ENCODE measurements at places on chromosomes 13 and 19.

GRCh38 chr13:33636955-33637670 lies 180.8 kb upstream of the RFC3 start:
- no peak for DNase-seq

- DNase-seq: no peak
Measured at GRCh38 chr13:75023609-75024008, 458.4 kb downstream of the TBC1D4 start.

- no peak for DNase-seq
Measured at GRCh38 chr19:35882114-35882832, 13.9 kb downstream of the APLP1 start.

DNA sequence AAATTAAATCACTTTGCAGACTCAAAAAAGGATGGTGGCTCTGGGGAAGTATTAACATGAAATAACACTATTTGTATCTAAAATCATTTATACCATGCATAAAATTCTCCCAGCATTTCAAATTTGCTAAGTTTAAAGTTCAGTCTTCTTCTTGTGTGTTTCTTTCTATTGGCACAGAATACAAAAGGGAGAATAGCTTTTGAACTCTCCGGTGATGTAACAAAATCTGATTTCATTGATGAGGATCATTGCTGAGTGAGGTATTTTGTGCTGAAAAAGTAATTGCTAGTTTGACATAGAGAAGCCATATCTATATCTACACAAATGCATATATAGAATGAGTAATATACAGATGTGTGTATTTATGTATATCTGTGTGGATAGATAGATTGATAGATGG lies 174.8 kb downstream of the LACC1 start:
- DNase-seq: no peak

DNA sequence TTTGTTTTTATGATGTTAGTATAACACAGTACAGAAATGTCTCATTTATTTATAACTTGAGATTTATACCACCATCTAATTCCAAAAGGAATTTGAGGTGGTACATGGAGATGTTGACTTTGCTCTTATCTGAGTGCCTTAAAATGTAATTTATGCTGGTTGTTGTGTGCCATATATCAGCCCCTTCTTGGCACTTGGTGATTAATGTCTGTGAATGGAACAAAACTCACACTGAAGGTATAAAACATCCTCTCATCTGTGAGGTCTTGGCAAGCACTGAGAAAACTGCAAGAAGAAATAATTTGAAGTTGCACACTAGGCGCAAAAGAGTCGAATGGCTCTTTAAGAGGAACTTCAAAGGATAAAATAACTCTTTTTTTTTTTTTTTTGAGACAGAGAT lies 240.4 kb downstream of the B3GLCT start:
- DNase-seq: no peak

- DNase-seq: no peak
Measured at GRCh38 chr19:33702606-33703437, 81.1 kb downstream of the CHST8 start.

- DNase-seq: no peak
Measured at GRCh38 chr13:68927387-68928026, 1180.1 kb upstream of the ATXN8OS start.

- DNase-seq: no peak
Measured at GRCh38 chr13:108919036-108919907, 289.9 kb downstream of the MYO16 start.

GRCh38 chr13:51269039-51269438 lies 46.8 kb downstream of the FAM124A start:
- no peak for DNase-seq

DNA sequence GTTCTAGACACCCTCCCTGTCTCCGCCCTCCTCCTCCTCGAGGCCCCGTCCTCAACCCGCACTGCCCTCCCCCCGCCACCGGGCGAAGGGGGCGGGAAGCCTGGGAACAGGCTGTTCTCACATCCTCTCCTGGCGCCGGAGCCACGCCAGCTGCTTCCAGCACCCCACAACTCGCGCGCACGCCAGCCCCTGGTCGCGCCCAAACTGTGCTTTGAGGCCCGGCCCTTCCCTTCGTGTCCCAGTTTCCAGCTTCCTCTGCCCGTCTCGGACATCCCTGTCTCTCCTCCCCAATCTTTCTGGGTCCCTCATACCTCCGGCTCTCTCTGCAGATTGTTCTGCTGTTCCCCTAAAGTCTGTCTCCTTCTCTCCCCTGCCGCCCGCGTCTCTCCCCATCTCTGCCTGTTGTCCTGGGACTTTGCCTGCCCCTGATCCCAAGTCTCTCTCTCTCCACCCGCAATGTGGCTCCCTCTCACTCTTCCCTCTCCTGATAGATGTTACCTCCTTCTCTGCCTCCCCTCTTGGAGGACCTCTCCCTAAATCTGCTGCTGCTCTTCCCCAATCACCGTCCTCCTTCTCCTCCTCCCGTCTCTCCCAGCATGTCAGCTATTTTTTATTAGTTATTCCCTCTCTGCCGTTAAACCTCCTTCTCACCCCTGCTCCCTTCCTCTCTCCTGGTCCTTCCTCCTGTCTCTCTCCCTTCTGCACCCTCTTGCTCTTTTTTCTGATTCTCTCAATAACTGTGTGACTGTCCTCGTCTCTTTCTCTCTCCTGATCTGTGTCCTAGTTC lies 14.2 kb downstream of the DPF1 start:
- DNase-seq: no peak

GRCh38 chr13:92044351-92044750 lies 645.9 kb downstream of the GPC5 start:
- DNase-seq: no peak

DNA sequence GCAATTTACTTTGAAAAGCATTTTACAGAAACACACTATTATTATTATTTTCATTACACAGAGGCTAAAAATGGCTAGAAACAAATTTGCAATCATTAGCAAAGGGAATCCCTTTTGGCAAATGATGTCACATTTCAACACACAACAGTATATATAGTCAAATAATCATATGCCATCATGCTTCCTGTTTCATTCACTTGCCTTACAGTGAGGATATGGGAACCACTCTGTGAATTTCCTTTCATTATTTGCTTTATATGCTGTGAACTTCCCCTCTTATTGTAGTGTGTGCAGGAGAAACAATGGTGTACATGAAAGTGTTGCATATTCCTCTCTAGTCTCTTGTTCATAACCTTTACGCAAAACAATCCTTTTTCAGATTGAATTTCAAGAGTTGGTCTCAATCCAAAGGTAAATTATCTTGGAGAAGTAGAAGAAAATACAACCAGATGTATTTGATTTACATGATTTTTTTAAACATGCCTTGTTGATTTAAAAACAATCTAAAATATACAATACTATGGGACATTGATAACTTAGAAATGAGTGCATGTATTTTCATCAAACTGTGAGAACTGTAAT lies 657.3 kb downstream of the EFNB2 start:
- no peak for DNase-seq

DNA sequence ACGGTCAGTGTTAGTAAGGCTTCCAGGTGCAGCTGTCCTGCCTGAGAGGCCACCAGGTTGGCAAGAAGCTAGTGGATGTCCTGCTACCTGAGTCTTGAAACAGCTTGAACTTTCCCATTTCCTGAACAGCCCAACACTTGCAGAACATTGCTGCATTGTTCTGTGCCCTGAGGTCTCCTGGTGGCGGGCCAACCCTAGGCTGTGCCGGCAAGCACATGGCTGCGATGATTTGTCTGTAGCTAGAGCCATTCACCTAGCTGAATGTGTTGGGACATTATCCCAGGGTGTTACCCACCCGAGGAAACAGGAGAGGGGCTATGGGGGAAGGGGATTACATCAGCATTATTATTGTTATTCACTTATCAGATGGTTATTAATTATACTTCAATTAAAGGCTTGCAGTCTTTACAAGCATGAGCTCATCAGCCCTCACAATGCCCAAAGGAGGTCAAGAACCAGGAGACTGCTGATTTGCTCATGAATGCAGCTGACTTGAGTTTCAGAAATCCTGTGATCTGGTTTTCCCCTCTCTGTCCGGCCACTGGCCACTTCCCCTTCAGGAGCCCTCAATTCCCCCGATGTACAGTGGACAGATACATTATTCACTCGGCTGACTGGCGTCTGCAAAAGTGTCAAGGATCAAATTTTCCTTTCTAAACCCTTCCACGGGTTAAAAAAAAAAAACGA lies 187.6 kb upstream of the TSC22D1 start:
- DNase-seq: peak; percentile 38

DNA sequence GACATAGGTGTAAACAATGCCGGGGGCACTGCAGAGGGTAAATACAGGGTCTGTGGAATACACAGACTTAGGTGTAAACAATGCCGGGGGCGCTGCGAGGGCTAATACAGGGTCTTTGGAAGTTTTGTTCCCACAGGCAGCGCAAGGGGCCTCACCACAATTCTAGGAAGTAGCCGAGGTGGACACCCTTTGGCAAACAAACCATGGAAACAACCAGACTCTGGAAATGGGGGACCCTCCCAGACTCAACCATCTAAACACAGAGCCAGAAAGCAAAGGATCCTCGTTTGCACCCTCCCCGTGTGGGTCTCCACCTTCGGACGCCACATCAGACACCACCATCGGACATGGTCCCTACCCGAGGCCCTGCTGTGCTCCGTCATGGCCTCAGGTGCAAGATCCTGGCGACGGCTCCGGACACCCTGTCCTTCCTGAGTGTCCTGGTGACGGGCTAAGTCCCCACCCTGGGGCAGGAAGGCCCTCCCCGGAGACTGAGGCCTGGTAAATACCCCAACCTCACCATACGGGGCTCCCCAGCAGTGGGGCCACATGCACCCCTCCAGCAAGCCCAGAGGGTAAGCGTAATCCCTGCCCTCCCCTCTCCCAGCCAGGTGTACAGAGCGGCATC lies 16.7 kb upstream of the PLPP2 start:
- no peak for DNase-seq

DNA sequence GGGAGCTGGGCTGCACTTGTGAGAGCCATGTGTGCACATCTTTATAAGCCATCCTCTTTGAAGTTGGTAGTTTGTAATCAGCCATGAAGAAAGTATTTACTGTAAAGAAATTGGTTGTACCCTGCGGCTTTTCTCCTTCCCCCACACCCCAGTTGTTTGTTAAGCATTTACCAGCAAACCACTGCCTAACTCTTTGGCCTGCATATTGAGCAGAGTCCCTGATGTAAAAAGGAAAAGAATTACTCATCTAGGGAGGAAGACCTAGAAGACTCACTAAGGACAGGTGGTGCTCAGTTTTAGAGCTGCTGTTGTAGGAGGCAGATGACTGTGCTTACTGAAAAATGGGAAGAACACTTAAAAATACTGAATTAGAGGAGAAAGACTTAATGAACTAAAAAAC lies 245.3 kb downstream of the PCCA start:
- DNase-seq: no peak

DNA sequence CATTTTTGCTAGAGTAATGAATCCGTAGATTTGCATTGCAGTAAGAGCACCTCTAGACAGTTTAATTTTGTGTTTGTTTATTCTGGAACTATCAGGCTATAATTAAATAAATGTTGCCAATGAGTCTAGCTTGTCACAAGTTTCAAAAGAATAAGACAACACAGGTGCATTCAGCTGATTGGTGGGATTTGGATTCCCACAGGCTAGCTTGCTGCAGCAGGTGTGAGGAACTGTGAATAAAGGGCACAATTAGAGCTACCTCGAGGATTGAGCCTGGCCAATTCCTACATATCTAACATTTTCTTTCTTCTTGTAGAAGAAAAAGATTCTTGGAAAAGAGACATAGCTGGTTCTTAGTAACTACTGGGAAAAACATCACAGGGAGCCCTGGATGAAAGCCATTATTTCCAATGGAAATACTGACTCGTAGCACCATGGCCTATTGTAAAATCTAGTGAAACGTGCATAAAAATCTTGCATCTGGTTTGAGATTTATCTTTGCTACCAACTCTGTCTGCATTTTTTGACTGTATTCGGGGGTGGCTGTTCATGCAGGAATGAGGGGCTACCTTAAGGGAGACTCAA lies 360.9 kb downstream of the FGF9 start:
- no peak for DNase-seq

DNA sequence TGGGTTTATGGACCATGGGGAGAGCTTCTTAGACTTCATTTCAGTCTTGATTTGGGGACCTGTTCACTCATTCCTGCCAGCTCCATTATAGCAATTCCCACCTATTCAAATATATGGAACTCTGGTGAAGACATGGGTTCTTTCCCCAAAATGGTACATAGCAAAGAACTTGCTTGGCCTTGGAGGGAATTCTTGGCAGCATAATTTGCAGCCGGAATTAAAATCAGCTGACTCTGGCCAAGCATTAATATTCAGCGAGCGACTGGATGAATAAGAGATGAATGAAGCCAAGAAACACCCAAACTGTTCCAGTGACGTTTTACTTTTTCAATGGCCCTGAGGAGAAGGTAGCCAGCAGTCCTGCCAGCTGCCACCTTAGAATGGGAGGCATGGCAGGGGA lies 88.4 kb upstream of the SOX1 start:
- no peak for DNase-seq

DNA sequence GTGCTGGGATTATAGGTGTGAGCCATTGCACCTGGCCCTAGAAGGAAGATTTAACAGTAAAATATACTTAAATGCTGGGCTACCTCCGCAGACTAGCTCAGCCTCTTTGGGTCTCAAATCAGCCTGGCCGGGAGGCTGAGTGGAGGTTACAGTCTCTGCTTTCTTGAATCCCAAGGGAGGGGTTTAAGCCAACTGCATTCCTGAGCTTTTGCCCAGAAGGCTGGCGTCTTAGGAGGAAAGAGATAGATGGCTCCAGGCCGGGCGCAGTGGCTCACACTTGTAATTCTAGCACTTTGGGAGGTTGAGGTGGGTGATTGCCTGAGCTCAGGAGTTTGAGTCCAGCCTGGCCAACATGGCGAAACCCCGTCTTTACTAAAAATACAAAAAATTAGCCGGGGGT lies 623 bp upstream of the C5AR1 start:
- no peak for DNase-seq

GRCh38 chr19:2743099-2743498 lies 3.3 kb upstream of the SLC39A3 start:
- DNase-seq: no peak

DNA sequence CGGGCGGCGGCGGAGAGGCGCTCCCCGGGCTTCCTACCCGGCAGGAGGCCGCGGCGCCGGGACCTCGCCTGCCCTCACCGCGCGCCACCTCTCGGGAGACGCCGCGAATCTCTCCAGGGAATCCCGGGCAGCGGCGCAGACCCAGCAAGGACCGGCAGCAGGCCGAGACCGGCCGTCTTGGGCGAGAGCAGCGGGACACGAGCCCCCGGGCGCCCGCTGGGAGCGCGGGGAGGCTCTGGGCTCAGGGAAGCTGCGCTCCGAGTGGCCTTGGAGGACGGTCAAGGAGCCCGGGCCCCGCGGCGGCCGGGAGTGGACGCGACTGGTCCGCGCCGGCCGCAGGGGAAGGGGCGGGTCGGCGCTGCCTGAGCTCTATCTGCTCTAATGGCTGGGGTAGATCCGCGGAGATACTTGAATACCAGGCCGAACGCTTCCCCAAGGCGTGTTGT lies 14.7 kb downstream of the CDX2 start:
- DNase-seq: no peak

Measured in activated CD8-positive, alpha-beta memory T cell treated with anti-CD3 and anti-CD28 coated beads for 24 hours (primary cell).